Activated CD8-positive, alpha-beta T cell treated with anti-CD3 and anti-CD28 coated beads, Interleukin-2, amount 10 ng/mL, durations not matched to agents 7 days and 5 days (primary cell): ENCODE measurements at places on chromosomes 6 and 20. TPM values are rescaled to one million over a fixed set of nuclear protein-coding genes. Genes with fewer than 3 reads are reported as not detected.

- H3K27me3 ChIP-seq: no peaks in the 10 kb centered on the region
- no peak overlapping the region for H3K27ac ChIP-seq
- H3K4me3 ChIP-seq: no peak overlapping the region
These were observed 75.4 kb downstream of the ARHGAP18 start for GRCh38 chr6:129634411-129635230.

DNA sequence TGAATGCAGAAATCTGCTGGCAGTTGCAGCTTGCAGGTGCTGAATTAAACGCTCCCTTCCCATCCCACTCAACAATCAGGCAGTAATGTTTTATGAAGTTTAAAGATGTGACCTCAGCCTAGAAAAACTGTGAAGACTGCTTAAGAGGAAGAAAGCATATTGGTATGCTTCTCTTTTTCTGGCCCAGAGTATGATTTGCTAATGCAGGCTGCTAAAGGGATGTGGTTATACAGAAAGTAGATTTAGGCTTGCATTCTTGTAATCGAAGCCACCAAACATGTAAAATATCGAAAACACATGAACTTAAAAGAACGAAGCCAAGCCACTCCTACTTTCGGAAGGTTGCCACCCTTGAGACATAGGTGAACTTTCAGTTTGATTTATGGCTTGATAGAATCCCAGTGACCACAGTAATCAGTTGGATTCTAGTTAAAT, 40.7 kb downstream of the MAP3K5 start:
- peaks cover 7% of the 10 kb centered on the region for H3K27me3 ChIP-seq
- peaks cover 29% of the 10 kb centered on the region for H3K36me3 ChIP-seq
- peak; percentile 72 for DNase-seq
- H3K4me1 ChIP-seq: peaks cover 76% of the 10 kb centered on the region
- H3K4me3 ChIP-seq: peak overlapping the region; percentile 56

GRCh38 chr6:126040826-126041225, 54.5 kb downstream of the TRMT11 start:
- H3K4me3 ChIP-seq: no peak overlapping the region
- peaks cover 41% of the 10 kb centered on the region for H3K36me3 ChIP-seq
- no peak for DNase-seq
- no peaks in the 10 kb centered on the region for H3K27me3 ChIP-seq

- H3K4me3 ChIP-seq: no peak overlapping the region
- peak; percentile 65 for DNase-seq
- peaks cover 46% of the 10 kb centered on the region for H3K4me1 ChIP-seq
- no peaks in the 10 kb centered on the region for H3K27me3 ChIP-seq
- H3K36me3 ChIP-seq: peaks cover 54% of the 10 kb centered on the region
- H3K27ac ChIP-seq: peak overlapping the region; percentile 58
These were observed 16.7 kb upstream of the TBC1D20 start for GRCh38 chr20:478949-479429.

- H3K4me3 ChIP-seq: no peak overlapping the region
- peaks cover 2% of the 10 kb centered on the region for H3K36me3 ChIP-seq
- H3K27me3 ChIP-seq: no peaks in the 10 kb centered on the region
These were observed 51.9 kb upstream of the SYNDIG1 start for GRCh38 chr20:24417485-24417884.

YTHDF1 gene
- 38.7 TPM for total RNA-seq
